ENCODE measurements at places on chromosomes 12 and 14.

DNA sequence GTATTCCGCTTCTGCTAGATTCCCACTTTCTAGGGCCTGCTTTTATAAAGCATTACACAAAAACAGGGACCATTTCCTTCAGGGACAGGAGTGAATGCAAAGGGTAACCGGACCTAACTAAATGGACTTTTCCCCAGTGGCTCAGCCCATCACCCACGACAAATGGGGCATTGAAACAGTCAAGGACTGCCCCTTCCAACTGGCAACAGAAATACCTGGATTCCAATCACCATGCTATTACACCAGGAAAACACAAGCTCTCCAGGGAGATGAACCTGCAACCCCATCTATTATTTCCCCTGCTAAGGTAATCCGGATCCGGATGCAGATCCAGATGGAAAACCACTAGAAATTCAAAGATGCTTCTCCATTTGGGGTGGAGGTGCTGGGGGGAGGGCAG lies 1.0 kb downstream of the MPHOSPH9 start:
- DNase-seq = no peak

- DNase-seq = no peak
Observed at GRCh38 chr14:30519961-30520360, 39.0 kb upstream of the G2E3 start.

- no peak for DNase-seq
Observed at GRCh38 chr14:81963846-81964245, 430.2 kb upstream of the SEL1L start.

- DNase-seq = no peak
Observed at GRCh38 chr12:16299403-16299802, 21.9 kb upstream of the SLC15A5 start.

GRCh38 chr14:57375156-57375555 lies 15.2 kb upstream of the NAA30 start:
- no peak for DNase-seq

DNA sequence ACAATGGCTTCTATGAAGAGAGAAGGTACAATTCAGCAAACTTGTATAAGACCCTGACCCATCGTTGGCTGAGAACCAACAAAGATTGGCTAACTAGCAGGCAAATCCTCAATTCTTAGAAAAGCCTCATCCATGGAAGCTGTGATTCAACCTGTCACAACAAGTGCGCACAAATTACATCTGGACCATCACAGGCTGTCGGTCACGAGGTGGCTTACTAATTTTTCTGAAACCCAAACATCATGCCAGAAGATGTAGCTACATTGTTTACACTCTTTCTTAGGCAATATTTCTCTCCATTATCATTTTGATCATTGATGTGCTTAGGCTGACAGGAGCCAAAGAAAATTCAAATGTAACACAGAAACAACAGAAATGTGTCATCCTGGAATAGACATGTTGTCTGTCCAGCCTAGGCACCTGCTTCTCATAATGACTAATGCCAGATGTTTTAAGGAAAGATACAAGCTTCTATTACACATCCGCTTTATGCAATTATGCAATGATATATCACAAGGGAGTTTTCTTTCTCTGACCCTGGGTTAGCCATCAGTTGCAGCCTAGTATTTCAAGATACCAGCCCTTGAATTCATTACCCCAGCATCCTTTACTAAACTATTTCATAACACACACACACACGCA lies 92.9 kb upstream of the DIO2 start:
- DNase-seq = no peak

DNA sequence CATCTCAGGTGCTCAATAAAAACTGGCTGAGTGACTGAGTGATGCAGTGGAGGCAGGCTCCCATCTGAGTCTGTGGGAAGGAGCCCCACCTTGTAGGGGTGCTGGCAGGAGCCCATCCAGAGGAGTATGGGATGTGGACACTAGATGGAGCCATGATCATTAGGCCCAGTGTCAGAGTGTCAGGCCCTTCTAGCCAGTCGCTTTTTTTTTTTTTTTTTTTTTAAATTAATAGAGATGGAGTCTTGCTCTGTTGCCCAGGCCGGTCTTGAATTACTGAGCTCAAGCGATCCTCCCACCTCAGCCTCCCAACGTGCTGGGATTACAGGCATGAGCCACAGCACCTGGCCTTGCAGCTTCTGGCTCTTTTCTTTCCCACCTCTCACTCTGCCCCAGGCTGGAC lies 11.5 kb downstream of the RITA1 start:
- peak; percentile 72 for DNase-seq

DNA sequence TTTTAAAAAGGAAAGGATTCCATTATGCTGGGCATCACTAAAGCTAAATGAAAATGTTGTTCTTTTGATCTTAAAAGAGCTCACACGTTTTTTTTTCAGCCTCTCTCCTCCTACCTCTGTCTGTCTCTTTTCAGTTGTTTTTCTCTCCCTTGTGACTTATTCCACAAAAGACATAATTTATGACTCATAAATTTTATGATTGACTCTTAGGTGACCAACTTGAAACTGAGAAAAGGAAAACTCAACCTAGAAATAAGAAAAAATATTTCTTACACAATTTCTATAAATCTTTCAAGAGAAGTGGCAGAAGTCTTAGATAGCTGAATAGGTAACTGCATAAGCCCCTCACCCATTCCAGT lies 227.7 kb upstream of the DDHD1 start:
- DNase-seq = no peak

DNA sequence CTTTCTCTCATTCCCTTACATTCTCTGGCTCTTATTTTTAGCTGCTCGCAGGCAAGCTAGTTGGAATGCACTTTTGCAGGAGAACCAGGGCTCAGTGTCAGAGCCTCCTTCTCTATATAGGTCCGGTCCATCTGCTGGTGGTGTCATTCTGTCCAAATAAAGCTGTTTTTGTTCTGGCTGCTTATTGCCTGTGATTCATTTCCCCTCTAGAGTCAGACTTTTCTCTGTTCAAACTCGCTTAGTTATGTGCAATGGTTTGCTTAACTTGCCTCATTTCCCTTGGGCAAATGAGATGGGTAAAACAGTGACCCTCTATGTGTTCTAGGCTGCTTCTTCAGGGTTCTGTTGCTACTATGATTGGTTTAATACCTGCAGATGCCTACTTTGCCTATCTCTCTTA lies 2.9 kb downstream of the SMARCD1 start:
- no peak for DNase-seq

GRCh38 chr12:57845478-57846284 lies 848 bp downstream of the CTDSP2 start:
- DNase-seq = peak; percentile 42

DNA sequence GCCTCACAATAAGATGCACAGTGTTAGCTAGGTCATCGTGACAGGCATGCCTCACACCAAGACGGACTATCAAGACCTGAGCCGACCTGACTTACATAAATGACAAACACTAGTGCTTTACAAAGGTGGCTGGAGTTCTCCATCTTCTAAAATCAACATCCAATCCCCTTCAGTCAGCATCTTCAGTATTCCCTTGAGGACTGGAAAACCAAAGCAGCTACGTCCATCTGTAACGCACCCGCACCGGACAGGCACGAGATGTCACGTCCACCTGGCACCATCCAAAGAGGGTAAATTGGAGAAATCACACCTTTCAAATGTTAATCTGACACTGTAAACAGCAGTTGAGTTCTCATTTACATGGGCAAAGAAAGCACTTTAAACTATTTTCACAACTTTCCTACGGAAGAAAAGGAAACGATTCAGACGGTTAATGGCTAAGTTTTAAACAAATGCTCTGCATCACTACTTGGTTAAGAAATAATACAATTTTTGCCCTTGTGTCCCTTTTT lies 130.2 kb downstream of the PRICKLE1 start:
- DNase-seq = no peak

- no peak for DNase-seq
Observed at GRCh38 chr12:8081251-8081920, 688 bp upstream of the NECAP1 start.

DNA sequence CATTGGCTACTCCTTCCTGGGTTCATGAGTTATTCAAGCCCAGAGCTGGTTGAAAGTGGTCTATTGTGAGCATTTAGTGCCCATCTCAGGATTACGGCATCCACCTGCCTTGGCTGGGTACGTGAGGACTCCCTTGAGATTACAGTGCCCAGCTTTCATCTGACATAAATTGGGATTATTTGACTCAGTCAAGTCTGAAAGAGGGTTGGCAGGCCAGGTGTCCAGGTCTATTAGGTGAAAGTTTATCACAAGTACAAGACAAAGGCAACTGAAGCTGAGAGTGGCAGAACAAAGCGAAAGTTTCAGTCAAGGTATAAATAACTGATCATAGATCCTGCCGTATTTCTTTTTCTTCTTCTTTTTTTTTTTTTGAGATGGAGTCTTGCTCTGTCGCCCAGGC lies 84.6 kb upstream of the ATF7IP start:
- DNase-seq = no peak

GRCh38 chr14:47596232-47596631 lies 79.2 kb downstream of the MDGA2 start:
- DNase-seq = no peak

DNA sequence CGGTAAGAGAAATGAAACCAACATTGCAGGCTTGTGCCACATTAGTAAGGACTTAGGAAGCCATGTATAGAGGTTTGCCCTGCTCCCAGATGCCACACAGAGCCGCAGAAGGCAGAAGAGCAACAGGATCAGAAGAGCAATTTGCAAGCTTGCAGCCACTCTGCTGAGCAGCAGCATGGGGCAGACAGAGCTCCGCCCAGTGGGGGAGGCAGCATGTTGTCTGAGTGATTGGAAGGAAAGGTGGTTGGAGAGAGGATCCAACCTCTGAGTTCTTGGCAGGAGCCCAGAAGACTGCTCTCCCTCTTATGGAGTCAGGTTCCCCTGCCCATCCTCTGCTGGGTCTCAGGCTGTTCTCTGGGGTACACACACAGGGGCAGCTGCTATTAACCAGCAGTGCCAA lies 2.3 kb upstream of the KRT6A start:
- DNase-seq = peak; percentile 6

GRCh38 chr12:52119398-52120254 lies 40.1 kb downstream of the SMIM41 start:
- DNase-seq = peak; percentile 53

GRCh38 chr12:116389990-116390389 lies 112.5 kb upstream of the MED13L start:
- no peak for DNase-seq

GRCh38 chr12:70091021-70091521 lies 152.2 kb upstream of the CNOT2 start:
- no peak for DNase-seq

DNA sequence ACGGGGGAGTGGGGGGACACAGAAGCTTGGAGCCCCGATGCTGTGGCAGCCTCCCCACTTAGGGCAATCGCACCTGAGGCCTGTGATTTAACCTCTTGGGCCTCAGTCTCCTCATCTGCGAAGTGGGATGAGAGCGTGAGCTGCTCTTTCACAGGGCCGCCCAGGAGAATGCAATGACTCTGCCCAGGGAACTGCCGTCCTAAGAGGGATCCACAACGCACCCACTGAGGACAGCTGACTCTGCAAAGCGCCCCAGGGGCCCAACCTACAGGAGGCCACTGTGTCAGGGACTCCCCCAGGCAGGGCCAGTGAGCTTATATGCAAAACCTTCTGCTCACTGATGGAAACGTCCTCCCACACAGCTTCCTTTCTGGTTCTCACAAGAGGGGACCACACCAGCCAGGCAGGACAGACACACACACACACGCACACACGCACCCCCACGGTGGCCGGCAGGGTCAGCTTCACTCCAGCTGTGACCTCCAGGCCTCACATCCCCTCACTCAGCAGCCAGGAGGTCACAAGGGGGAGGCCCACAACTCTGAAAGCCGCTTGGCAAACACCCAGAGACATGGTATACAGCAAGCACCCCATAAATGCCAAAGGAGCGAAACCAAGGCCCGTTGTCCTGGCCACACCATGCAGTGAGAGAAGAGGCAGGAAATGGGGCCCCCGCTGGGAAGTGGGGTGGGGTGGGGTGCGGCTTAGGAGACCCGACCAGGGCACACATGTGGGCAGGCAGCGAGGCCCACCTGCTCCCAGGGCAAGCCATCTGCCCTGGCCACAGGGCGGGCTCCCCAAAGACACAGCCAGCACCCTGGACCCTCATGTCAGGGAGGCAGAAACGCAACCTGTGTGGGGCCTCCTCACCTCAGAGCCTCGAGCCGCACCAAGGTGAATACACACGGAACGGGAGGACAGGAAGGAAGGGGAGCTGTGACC lies 73.3 kb downstream of the NCOR2 start:
- no peak for DNase-seq

- no peak for DNase-seq
Observed at GRCh38 chr12:132719954-132720324, 9.3 kb downstream of the PGAM5 start.

- DNase-seq = no peak
Observed at GRCh38 chr14:72591391-72591790, 302.5 kb downstream of the DPF3 start.

DNA sequence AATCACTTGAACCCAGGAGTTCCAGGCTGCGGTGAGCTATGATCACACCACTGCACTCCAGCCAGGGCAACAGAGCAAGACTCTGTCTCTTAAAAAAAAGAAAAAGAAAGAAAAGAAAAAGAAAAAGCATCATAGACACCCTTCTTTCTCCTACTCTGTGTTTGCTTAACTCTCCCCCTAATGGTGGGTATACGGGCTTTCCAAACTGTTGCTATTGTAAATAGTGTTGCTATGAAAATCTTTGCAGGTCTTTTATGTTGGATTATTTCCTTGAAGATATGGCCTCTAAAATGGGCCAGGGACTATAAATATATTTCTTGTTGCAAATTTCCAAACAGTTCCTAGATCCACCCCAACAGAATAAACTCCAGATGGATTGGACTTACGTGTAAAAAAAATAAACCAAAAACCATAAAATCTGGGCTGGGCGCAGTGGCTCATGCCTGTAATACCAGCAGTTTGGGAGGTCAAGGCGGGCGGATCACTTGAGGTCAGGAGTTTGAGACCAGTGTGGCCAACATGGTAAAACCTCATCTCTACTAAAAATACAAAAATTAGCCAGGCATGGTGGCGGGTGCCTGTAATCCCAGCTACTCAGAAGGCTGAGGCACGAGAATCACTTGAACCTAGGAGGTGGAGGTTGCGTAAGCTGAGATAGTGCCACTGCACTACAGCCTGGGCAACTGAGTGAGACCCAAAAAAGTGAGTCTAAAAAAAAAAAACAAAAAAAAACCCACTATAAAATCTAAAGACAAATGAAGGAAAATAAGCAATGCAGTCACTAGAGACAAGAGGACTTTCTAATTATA lies 25.9 kb downstream of the NFKBIA start:
- DNase-seq = no peak

GRCh38 chr14:75905147-75905904 lies 76.5 kb downstream of the TGFB3 start:
- no peak for DNase-seq

GRCh38 chr14:96914571-96915128 lies 117.5 kb downstream of the VRK1 start:
- no peak for DNase-seq

Measured in SHP77 (cell line).